Natural killer cell treated with Interleukin-12 subunit alpha and Interleukin-12 subunit beta and Interleukin-15 and Interleukin-18, amount 100 ng/mL, for 72 hours (primary cell): ENCODE measurements at places on chromosomes 1 and 21.

GRCh38 chr1:212621043-212621948, 12.7 kb downstream of the ATF3 start:
- peaks cover 6% of the 10 kb centered on the region for H3K4me1 ChIP-seq
- DNase-seq = no peak
- H3K27me3 ChIP-seq = no peaks in the 10 kb centered on the region

- H3K4me3 ChIP-seq = no peak overlapping the region
- no peak overlapping the region for H3K27ac ChIP-seq
Observed at GRCh38 chr1:226004396-226004795, 5.3 kb upstream of the SDE2 start.

GRCh38 chr1:3315399-3316339, 138.8 kb upstream of the ARHGEF16 start:
- H3K27me3 ChIP-seq = peaks cover 7% of the 10 kb centered on the region
- no peak for DNase-seq
- no peak overlapping the region for H3K4me3 ChIP-seq
- H3K27ac ChIP-seq = peak overlapping the region; percentile 79
- peaks cover 14% of the 10 kb centered on the region for H3K4me1 ChIP-seq

DNA sequence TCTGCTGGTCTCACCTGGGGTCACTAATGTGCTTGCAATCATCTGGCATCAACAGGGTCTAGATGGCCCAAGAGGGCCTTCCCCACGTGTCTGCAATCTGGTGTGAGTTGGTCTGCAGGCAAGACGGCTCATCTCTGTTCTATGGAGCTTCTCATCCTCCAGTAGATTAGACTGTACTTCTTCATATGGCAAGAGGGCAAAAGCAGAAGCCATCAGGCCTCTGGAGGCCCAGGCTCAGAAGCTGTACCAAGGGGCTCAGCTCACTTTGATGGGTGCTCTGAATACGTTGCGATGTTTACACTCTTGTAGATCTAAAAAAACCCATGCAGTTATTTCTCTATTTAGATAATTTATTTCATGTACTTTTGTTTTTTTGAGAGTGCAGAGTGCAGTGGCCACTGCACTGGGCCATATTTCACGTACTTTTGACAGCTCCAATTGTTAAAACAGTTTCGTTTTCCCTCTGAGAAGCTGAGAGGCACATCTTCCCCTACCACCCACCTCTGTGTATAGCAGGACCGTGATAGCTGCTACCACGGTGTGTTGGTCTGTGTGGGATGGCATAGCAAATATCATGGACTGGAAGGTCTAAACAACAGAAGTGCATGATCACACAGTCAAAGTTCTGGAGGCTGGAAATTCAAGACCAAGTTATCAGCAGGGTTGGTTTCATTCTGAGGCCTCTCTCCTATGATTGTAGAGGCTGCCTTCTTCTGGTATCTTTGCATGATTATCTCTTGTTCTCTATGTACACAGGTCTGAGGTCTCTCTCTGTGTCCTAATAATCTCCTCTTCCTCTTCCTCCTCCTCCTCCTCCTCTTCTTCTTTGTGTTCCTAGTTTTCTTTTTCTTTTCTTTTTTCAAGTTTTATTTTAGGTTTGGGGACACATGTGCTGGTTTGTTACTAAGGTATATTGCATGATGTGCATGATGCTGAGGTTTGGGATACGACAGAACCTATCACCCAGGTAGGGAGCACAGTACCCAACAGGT, 17.0 kb downstream of the CITED4 start:
- DNase-seq = no peak

- no peak overlapping the region for H3K27ac ChIP-seq
- no peaks in the 10 kb centered on the region for H3K4me1 ChIP-seq
- DNase-seq = no peak
- no peaks in the 10 kb centered on the region for H3K36me3 ChIP-seq
- no peak overlapping the region for H3K4me3 ChIP-seq
Observed at GRCh38 chr21:25039461-25040380, 567.6 kb downstream of the MRPL39 start.

- DNase-seq = no peak
- H3K27me3 ChIP-seq = no peaks in the 10 kb centered on the region
- peaks cover 11% of the 10 kb centered on the region for H3K4me1 ChIP-seq
- no peaks in the 10 kb centered on the region for H3K36me3 ChIP-seq
Observed at GRCh38 chr1:10320336-10320735, 78.5 kb upstream of the PGD start.

DNA sequence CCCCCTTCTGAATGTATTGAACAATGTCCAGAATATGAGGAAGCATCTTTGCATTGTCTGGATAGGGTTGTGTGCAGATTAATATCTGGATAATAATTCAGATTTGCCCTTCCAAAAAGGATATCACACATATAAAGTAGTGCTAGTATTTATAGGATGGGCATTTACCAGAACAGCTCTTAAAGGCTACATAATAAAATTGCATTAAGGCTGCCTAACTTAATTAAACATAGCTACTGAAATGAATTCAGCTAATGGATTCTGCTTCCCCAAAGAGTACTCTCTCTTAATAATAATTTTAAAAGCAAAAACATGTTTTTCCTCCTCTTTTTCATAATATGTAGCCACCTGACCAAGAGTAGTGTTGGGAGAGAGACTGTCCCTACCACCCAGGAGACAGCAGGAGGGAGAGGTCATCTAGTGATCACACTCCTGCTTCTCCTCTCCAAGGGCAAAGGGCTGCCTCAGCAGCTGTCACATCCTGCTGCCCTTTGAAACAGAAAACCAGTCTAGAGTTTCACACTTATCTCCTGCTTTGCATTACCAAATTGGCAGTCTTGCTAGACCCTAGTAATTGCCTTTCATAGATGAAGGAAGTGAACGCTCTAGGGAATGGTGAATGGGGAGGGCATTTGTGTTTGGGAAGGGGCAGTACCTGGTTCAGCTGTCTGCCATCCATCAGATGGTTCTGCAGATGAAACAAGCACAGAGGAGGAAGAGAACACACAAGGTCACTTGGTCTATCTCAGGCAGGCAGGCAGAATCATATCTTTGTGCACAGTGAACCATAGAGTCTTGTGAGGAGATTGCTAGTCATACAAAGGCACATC, 29.3 kb upstream of the DDAH1 start:
- DNase-seq = no peak
- H3K27me3 ChIP-seq = peaks cover 15% of the 10 kb centered on the region
- no peak overlapping the region for H3K27ac ChIP-seq
- H3K4me1 ChIP-seq = no peaks in the 10 kb centered on the region
- H3K36me3 ChIP-seq = no peaks in the 10 kb centered on the region

DNA sequence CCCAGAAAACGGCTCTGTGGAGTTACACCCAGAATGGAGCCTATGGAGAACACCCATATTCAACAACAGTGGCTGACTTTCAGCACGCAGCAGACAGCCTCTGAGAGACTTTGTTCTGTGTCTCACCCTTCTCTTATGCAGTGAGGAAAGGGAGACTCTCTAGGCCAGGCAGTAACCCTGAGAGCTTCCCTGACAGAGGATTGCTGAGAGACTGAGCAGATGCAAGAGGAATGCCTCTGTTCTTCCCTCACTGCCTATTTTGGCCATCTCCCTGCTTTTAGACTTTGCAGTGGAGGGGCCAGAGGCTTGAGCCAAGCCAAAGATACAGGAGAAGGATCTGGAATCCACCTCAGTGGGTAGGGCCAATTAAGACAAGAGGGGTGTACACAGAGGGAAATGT, 41.8 kb upstream of the SLC16A1 start:
- H3K4me3 ChIP-seq = no peak overlapping the region
- DNase-seq = no peak
- H3K36me3 ChIP-seq = no peaks in the 10 kb centered on the region
- no peaks in the 10 kb centered on the region for H3K27me3 ChIP-seq
